ENCODE measurements at places on chromosomes 1 and 21.
A peak's percentile ranks its signal among the peaks of the same experiment; 100 is the strongest.

GRCh38 chr1:231357187-231357772 lies 19.2 kb downstream of the SPRTN start:
- DNase-seq, result no peak

GRCh38 chr1:90763930-90764329 lies 46.8 kb upstream of the BARHL2 start:
- no peak for DNase-seq

- no peak for DNase-seq
Observed at GRCh38 chr1:12153181-12153785, 13.5 kb upstream of the TNFRSF1B start.

GRCh38 chr1:119617751-119618691 lies 30.0 kb downstream of the ZNF697 start:
- no peak for DNase-seq

DNA sequence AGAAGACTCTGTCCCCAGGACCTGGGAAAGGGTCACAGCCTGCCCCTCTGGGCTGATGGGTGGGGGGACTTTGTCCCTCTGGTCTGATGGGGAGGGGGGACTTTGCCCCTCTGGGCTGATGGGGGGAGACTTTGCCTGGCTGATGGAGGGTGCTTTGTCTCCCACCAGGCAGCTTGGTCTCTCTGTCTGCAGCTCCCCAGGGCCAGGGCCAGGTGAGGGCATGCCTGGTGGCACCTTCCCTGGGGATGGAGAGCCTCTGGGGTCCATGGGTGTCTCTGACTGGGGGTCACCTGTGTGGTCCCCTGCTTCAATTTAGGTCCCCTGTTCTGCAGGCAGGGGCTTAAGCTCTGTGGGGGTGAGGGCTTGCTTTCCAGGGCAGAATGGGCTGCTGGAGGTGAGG lies 23.5 kb upstream of the TTC34 start:
- DNase-seq, result no peak

DNA sequence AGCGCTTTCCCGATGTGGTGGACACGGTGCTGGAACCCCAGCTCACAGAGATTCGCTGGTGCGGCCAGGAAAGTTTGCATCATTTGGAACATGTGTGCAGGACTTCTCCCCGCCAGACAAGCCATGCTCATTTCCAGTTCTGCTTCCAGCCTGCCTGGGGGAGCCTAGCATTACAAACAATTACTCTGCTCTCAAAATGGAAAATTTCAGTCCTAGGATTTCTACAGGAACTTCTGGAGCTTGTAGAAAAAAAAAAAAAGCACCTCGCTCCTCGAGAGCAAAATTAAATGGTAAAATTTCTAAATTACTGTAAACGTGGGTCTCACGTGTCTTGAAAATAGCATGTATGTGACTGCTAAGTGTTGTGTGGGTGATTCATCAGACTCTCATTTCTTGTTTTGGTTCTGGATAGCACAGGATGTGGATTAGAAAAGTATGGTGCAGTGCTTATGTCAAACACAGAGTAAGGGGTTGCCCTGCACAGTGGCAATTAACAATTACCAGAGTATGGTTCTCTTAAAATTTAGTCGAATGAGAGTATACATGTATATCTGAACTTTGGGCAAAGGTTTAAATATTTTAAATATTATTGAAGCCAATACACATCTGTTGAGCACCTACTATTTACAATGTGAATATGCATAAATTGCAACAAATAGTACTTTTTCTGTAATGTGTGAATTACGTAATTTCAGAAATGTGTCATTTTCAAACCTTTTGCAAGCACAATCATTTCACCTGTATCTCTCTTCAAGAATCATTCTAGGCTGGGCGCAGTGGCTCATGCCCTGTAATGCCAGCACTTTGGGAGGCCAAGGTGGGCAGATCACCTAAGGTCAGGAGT lies 61.8 kb upstream of the PTGFRN start:
- no peak for DNase-seq

- DNase-seq, result no peak
Observed at GRCh38 chr1:173581383-173582079, 21.3 kb downstream of the SLC9C2 start.

DNA sequence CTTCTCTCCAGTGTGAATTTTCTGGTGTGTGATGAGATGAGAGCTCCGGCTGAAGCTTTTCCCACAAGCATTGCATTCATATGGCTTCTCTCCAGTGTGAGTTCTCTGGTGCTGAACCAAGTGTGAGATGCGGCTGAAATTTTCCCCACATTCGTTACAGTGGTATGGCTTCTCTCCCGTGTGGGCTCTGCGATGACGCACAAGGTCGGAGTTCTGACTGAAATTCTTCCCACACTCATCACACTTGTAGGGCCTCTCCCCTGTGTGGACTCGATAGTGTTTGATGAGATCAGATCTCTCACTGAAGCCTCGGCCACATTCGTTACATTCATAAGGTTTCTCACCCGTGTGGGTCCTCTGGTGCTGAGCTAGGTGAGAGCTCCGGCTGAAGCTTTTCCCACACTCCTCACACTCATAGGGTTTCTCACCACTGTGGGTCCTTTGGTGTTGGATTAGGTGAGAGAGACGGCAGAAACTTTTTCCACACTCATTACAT lies 7.4 kb downstream of the ZNF436 start:
- no peak for DNase-seq

DNA sequence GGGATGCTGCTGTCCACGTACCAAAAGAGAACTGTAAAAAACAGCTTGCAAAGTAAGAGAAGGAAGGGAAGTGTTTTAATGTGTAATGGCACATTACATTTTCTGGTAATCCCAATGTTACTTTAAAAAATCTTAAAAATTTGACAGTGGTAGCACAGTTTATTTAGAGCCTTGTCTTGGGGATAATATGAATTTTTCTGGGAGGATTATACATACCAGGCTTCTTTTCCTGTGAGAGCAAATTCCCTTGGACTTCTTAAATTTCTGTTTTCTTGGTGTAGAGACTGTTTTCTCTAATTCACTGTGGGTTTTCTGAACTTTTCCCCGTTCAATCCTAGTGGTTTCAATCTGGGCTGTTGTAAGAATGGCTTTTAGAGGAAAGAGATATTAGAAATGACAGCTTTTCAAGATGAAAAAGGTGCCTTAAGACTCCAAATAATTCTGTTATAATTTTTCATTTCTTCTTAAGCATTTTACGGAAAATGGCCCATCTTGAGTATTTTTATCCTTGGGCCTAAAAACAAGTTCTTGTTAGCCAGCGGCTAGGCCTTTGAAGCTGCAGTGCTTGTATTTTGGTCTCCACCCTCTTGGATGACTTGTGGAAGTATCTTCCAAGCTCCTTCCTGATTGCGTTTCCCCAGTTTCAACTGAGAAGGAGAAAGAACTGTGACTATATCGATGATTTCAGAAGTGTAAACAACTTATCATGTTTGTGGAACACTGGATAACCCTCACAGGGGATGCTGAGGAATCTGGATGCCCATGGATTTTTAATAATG lies 70.0 kb downstream of the LEPR start:
- DNase-seq, result no peak

DNA sequence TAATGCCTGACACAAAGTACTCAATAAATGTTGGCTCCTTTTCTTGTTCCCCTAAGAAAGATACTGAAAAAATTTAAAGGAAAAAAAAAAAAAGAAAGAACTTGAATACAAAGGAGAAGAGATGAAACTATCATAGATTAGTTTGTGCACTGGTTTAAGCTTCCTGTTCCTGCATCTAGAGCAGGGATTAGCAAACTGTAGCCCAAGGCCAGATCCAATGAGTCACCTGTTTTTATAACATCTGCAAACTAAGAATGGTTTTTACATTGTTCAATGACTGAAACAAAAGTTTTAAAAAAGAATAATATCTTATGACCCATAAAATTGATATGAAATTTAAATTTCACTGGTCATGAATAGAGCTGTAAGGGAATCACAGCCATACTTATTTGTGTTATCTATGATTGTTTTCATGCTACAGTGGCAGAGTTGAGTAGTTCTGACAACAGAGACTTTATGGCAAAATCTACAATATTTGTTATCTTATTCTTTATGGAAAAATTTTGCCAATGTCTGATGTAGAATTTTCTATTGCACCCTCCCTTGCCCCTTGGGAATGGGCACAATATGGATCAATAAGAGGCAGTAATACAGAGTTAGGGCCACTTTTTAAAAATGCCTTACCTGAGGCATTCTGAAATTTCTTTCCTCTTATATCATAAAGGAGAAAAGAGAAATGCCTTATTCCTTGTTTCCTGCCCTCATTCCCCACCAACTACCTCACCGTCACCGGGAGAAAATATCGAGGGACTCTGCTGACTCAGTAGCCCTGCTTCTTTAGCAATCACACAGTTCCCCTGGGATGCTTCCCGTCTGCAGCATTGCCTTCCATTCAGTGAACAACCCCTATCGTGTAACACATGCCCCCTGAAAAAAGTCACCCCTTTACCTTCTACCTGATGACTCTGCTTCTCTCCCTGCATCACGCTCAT lies 50.6 kb downstream of the WDR64 start:
- no peak for DNase-seq

DNA sequence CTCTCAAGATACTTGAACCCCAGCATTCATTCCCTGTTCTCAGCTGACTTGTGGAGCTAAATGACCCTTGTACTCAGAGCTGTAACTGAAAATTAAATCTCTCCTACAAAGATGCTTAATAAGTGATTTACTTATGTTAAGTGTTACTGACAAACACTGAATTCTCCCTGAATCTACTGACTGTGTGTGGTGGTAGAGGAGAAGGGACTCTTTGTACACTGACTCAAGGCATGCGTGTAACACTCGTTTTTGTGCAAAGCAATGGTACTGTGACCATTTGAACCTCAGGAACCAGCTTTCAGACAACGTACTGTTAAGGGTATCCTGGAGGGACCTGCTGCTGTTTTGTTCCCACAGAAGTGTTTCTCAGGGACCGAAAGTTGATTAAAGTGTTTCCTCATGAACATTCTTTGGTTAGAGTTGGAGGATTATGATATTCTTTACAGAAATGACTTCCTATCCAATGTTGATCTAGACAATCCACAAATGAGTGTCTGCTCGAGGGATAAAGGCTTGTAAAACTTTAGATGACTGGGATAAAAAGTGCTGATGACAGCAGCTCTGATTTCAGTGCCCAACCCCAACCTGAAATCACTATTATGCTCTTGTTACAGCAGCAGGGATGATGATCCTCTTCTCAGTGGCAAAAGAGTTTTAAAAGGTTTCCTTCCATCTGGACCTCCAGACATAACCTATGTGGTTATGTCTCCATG lies 12.8 kb downstream of the RGL1 start:
- DNase-seq, result no peak

DNA sequence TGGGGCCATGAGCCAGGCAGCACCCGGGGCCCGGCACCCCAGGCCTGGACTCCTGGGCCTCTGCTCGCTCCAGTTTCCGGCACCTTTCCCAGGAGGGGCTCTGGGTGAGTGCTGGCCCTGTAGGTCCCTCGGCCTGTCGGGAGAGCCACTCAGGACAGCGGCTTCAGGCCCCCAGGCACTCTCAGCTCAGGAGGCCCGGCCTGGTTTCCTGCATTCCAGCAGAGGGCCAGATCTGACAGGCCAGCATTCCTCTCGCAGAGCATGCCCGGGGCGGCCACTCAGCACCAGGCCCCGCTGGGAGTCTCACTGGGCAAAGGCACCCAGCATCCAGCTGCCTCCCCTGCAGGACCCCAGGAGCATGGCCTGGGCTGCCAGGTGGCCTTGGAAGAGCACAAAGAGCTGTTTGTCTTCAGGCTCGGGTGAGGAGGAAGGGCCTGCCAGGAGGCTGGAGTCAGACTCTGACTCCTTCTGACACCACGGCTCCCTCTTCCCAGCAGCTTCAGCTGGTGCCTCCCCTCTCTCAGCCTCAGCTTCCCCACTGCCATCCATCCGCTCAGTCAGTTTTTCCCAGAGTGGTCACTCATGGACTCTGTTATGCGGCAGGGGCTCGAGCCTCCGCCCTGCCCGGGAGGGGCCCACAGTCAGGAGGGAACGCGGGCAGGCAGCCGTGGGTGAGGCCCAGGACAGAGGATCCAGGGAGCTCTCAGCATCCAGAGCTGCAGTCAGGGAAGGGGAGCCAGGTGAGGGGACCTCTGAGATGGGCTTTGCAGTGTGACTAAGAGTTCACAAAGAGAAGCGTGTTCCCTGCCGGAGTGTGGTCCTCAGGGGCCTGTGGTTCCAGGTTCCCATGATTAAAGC lies 51.7 kb downstream of the WNT9A start:
- peak; percentile 38 for DNase-seq

GRCh38 chr1:63621698-63622097 lies 28.5 kb downstream of the PGM1 start:
- peak; percentile 39 for DNase-seq

DNA sequence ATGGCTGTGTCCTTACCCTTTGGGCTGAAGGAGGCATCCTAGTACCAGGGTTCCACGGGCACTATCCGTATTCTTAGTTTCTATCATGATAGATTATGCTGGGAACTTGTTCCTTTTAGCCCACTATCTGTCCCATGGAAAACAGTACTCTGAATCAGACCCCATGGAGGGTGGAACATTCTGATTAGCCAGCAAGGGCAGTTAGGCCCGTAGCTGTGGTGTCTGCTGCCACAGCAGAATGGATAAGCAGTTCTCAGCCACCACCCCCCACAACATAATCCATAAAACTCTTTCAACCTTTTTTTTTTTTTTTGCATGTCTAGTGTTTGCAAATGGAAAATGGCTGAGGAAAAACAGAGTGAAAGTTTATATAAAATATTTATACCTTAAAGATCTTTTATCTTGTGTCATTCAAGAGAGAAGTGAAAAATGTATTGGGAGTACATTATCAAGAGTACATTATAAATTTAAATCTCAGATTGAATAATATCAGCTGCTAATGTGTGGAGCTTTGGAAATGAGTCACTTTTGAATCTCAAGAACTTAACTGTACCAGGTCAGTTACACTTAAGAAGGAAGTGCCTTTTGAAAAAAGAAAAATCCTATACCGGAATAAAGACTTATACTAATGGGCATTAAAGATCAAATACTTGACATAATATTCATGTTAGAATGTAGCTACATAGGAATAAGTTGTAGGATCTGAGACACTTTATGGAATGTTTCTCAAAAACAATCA lies 80.3 kb downstream of the NFIA start:
- no peak for DNase-seq

DNA sequence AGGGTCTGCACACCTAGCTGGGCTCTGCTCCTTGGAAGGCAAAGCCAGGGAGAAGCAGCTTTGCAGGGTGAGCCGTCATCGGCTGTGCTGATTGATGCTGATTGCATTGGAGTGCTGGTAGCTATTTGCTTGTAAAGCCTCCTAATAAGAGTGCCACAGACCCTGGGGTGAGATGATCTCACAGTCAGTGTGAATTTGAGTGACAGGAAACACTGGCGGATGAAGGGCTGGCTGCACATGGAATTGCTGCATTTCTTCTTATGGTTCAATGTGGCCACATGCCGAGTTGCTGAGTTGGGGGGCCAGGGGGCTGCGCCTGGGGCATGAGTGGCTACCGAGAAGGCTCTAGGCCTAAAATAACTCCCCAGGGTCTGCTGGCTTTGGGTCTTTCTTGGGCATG lies 138.2 kb upstream of the CACNA1E start:
- DNase-seq, result no peak

- DNase-seq, result peak; percentile 54
Observed at GRCh38 chr1:180927841-180928240, 15.1 kb downstream of the KIAA1614 start.

GRCh38 chr1:14955976-14956375 lies 197.6 kb upstream of the TMEM51 start:
- DNase-seq, result no peak
